NCI-H2081 (cell line): ENCODE measurements at places on chromosomes 7 and 10.
A peak's percentile ranks its signal among the peaks of the same experiment; 100 is the strongest.

DNA sequence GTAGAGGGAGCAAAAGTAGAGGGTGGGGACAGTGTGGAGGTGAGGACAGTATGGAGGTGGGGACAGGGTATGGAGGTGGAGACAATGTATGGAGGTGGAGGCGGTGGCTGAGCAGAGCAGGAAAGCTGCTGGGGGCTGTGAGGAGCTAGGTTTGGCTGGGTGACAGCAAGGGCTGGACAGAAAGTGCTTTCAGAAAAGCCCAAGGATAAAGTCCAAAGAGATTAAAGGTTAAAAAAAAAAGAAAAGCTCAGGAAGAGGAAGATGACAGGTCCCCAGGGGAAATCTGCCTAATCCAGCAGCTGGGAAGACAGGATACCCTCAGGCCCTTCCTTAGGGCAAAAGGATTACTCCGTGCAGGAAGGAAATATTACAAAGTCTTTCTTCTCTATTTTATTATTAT, 32.1 kb upstream of the PFKFB3 start:
- DNase-seq = no peak

DNA sequence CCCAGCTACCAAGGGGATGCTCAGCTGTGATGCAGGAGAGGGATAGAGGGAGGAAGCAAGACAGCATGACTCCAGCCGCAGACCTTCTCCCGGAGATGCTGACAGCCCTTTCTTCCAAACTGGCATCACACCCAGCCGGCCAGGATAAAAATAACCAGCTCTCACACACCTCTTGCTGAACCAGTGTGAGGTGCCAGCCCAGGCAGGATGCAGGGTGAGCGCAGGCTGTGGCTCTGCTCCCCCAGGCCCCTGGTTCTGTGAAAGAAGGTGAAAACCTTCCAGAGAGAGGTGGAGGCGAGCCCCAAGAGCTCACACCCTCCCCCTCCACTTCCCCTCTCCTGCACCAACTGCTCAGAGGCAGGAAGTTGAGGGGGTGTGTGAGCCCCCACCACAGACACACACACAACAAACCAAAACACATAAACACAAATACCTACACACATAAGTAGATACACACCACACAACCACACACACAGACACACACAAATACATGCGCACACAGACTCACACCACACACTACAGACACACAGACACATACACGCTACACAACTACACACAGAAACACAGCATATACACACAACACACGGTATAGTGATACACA, 4.0 kb downstream of the GPR15LG start:
- DNase-seq = no peak

DNA sequence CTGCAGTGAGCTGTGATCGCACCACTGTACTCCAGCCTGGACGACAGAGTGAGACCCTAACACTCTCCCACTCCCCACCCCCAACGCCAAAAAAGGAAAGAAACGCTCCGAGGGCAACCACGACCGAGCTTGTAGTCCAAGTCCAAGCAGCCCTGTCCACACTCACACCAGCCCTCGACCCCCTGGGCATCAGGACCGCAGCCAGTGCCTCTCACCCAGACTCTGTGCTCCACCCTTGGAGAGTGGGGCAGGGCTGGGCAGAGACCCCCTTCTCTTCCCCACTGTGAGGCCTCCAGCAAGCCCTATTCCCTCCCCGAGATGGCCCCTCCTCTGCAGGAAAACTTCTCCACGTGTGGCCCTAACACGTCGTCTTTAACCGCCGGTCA, 82.6 kb downstream of the FOXL3 start:
- DNase-seq = no peak

DNA sequence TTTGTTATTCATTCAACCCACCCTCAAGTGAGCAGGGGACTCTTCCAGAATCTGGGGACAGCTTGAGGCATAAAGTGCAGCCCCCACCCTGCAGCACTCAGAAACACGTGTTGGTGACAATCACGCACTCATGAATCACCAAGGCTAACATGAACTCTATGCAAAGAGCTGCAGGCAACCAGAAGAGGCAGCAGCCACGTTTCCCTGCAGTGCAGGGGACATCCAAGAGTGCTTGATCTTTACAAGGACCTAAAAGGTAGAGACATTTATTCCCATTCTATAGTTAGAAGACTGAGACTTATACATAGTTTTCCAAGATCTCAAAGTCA, 135.2 kb upstream of the GDF10 start:
- DNase-seq = no peak

GRCh38 chr7:69640925-69641594, 42.8 kb downstream of the AUTS2 start:
- DNase-seq = no peak

DNA sequence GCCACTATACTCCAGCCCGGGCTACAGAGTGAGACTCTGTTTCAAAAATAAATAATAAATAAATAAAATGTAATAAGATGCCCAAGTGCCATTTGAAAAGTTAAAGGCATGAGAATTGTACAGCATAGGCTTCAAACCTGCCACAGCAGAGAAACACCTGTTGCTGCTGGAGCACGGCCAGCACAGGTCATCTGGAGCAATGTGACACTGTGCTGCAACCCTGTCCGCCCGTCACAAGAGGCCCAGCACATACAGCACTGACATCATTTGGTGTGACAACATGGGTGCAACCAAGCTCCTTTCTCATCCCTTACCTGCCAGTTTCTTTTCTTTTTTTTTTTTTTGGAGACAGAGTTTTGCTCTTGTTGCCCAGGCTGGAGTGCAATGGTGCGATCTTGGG, 1.3 kb downstream of the RFC2 start:
- peak; percentile 60 for DNase-seq

DNA sequence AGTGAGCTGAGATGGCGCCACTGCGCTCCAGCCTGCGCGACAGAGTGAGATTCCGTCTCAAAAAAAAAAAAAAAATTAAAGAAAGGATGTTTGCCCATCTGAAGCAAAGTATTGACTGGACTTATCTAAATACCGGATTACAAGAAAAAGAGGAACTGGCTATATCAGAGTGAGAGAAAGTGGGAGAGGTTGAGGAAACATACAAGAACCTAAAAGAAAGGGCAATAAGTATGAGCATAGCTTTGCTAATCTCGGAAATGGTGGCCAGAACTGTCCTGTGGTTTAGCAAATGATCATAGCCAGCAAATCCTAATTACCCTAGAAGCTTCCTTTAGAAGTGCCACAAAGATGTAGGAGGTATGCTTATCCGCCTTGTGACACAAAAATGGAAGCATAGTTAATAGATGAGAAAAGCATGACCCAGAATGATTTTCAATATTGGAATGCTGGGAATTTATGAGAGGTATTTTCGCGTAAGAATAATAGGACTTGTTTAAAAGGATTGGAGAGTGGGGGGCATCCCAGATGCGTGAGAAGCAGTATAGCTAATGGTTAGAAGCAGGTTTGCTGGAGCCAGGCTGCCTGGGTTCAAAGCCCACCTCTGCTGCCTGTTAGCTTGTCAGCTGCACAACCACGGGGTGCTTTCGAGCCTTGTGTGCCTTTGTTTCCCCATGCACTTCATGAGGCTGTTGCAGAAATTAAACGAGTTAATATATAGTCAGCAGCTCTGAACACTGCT, 1.2 kb upstream of the GTPBP4 start:
- no peak for DNase-seq

DNA sequence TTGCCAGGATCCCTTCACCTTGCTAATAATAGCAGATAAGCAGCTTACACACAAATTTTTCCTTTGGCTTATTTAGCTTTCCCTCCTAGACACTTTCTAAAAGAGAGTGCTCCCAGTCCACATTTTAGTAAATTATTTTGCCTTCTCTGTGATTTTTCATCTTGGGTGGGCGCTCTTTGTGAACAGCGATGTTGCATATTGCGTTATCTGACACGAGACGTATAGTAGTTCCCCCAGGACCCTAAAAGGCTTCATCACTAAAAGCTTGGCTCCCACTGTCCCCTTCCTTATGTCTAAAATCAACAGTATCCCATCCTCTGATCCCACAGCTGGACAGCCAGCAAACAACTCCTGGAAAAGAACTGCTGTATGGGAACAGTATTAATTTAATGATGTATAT, 232.9 kb downstream of the DYNC1I1 start:
- DNase-seq = no peak

DNA sequence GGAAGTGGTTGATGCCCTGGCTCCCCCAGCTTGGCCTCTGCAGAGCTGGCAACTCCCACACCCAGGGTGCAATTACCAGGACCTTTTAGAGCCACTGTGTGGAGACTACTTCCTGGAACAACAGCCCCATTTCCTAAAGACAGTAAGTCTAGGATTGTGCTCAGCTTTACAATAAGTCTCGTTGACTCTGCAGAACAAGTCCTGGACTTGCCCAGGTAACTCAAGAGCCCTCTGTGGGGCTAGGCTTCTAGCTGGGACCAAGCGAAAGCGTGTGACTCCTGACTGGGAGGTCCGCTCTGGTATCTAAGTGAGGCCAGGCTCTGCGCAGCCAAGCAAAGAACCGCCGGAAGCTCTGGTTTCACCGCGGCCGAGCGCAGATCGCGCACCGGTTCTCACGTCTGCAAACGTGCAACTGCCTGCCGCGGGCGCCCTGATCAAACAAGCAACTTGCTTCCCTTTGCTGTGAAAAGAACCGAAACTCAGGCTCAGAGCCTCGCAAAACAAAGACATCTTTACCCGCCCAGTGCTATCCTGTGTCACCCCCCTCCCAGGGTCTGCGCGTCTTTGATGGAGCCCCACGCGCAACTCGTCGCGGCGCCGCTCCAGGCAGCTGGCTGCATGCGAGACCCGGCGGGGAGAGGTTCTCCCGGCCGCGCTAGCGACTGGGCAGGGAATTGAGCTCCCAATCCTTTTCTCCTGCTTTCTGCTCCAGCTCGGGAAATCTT, 4.4 kb upstream of the PDLIM1 start:
- DNase-seq = no peak

DNA sequence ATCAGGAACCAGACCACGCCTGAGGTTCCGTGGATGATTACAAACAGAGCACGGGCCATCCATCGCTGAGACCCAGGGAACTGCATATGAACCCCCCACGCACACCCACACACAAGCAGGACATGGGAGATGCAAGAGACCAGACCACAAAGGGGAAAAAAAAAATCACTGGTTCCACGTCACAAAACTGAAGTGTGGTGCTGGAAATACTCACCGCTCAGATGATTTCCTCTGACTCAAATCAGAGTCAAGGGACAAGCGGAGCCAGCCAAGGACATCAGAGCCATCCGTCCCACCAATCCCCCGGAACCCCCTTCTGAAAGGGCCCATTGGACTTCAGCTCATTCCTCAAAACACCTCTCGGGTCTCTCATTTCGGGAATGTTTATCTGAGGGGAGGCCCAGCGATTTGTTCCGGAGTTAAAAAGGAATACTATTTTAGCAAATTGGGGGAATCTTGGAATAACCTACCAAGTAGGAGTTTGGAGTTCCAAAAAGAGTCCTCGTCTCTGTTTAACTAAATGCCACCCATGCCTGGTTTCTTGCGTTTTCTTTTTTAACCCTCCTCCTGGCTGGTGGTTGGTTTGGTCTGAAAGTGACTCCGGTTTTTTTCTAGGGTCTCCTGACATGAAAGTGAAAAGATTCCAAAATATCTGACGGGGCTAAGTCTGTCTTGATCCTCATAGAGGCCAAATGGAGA, 15.0 kb downstream of the SNX8 start:
- DNase-seq = no peak

GRCh38 chr10:61779950-61780659, 117.4 kb downstream of the CABCOCO1 start:
- DNase-seq = no peak

DNA sequence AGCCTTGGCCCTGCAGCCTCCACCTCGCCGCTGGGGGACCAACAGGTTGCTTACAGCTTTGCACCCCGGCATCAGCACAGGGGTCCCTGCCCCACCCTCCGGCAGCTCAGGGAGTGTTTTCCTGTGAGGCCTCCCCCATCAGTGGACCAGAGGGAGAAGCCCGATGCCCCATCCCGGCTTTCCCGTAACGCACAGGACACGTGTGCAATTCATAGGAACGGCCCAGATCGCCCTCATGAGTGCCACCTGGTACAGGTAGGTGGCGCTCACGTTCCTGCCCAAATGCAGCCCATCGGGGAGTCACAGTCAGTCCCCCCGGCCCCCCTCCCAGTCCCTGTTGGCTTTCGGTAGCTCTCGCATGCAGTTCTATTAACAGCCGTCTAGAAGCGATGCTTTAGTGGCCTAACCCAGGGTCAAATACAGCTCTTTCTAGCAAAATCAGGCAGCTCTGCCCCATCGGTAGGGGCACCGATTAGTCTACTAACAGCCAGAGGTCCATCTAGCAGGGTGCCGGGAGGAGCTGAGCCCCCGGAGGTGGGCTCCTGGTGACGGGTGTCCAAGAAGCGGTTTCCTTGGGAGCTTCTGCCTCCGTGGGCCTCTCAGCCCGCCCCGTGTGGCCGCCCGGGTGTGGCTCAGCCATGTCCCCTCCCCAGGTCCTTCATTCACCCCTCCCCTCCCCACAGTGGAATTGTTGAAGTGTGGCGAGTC, 48.4 kb upstream of the GTF2IRD1 start:
- DNase-seq = peak; percentile 68

- DNase-seq = peak; percentile 20
Measured at GRCh38 chr7:115491744-115492380, 538.7 kb downstream of the TFEC start.

DNA sequence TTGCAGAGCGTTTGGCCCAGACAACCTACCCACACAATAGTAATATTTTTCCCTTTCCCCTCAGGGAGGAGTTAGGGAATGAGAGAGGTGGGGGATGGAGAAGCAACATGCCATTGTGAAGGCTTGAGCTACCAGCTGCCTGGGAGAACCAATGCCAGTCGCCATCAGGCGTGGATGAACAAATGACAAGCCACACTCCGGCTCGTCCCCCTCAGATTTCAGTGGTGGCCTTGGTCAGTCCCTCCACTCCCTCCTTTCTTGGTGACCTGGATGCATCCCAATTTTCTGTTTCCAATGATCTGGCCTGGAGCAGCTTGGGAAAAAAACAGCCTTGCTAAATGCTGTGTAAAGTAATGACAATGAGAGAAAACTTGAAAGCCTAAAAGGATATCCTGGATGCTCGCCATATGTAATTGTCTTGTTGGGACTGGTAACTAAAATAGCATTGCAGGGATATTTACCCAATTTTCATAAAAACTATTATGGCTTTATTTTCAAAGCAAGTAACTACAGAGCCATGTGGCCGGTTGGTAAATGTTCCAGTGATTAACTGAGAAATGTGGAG, 110.7 kb downstream of the ICA1 start:
- peak; percentile 73 for DNase-seq

DNA sequence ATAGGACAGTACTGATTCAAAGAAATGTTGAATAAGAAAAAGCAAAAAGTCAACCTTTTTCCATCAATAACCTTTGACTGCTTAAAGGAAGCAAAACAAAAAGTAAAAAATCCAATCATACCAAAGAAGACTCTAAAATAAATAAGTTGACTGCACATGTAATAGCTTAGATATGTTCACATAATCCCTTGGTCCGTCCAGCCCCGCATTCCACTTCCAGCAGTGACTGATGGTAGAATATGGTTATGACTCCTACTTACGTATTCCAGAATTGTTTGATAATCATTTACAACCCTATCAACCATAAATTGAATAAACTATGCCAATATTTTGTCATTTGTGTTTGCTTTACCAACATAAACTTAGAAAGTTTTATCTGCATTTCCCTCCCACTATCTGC, 77.9 kb downstream of the CTNNA3 start:
- no peak for DNase-seq
